ENCODE measurements at places on chromosomes 4 and X. TPM values are rescaled to one million over a fixed set of nuclear protein-coding genes. Genes with fewer than 3 reads are reported as not detected.

Gene TBX22
- total RNA-seq, result not detected

Gene CT83
- total RNA-seq, result not detected

Gene KLKB1
- not detected for total RNA-seq

Gene SCD5
- total RNA-seq, result 6.9 TPM

Gene TAPT1
- 19.0 TPM for total RNA-seq

Gene NRK
- 4.7 TPM for total RNA-seq

Gene F8A3
- total RNA-seq, result 2.6 TPM

Gene ATP1B4
- total RNA-seq, result not detected

Gene CXCL6
- total RNA-seq, result 0.64 TPM
